ENCODE measurements at places on chromosomes 5 and 9. TPM values are rescaled to one million over a fixed set of nuclear protein-coding genes. Genes with fewer than 3 reads are reported as not detected.

Gene CFAP77
- total RNA-seq, result not detected

Gene SLCO6A1
- not detected for total RNA-seq

Gene FRMPD1
- not detected for total RNA-seq

Gene F2RL1
- total RNA-seq, result 0.07 TPM

Gene ZFP37
- total RNA-seq, result 0.32 TPM

Gene PDCD1LG2
- total RNA-seq, result 2.5 TPM

Gene PCDHA3
- not detected for total RNA-seq

Gene SPAAR
- not detected for total RNA-seq
